ENCODE measurements at places on chromosomes 12 and 14. TPM values are rescaled to one million over a fixed set of nuclear protein-coding genes. Genes with fewer than 3 reads are reported as not detected.
A peak's percentile ranks its signal among the peaks of the same experiment; 100 is the strongest.

DNA sequence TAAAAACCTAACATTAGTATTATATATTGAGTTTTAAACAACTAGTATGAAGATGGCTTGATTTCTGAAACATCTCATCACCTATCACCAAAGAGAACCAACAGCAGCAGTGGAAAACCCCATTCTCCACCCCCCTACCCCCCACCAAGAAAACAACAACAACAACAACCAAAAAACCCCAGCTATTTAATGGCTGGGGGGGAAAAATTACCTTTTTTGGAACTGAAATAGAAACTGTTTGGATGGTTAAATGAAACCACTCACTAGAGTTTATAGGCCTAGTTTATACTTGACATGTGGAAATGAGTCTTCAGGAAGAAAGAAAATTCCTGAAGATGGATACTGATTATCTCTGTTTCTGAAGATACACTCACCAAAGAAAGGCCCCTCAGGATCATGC is 30.3 kb downstream of the PPP2R5E start:
- DNase-seq: no peak

GRCh38 chr14:94903883-94904282 is 134.0 kb upstream of the GSC start:
- DNase-seq: no peak

GRCh38 chr12:47194501-47194900 is 114.7 kb upstream of the AMIGO2 start:
- no peak for DNase-seq

DNA sequence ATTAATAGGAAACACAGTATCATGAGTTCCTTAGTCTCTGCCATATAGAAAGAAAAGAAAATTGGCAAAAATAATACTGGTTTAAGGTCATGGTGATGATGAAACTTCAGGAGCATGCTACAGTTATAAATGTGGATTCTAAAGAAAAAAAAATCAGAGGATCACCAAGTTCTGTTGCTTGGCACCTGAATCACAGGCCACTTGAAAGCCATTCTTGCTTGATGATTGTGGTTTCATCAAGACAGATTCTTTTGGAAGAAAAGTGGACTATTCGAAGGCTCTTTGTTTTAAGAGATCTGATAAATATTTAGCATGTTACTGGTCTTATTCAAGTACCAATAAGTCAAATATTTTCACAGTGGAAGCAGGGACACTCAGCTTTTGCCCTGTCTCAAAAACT is 148.9 kb downstream of the SAMD4A start:
- no peak for DNase-seq

- DNase-seq: no peak
Measured at GRCh38 chr14:101602466-101602840, 41.2 kb downstream of the DIO3 start.

DNA sequence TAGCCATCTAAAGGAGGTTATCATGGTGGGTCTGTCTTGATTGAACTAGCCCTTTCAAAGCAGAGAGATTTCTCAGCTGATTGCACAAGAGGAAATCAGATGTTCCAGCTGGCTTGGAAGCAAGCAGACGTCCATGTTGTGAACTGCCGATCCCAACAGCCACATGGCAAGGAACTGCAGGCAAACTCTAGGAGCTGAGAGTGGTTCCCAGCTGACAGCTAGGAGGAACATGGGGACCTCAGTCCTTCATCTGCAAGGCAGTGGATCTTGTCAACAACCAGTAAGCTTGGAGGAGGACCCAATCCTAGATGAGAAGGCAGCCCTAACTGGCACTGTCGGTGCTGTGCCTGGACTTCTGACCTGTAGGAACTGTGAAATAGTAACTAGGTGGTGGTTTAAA is 7.7 kb downstream of the ACVR1B start:
- no peak for DNase-seq

DNA sequence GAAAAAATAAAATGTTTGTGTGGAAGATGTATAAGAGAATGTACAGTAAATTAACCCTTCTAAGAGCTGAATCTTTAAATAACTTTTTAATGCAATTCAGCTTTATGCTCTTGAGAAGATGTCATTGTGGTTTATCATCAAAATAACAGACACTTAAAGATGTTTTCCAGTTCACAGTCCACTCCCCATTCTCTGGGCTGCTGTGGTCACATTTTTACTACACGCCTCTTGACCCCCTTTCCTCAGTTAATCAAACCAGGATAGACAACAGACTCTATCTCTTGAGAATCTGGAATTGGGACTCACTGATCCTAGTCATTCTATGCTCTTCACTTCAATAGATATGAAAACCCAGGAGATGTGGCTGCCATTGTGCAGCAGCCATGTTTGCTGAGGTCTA is 24.7 kb upstream of the OR6J1 start:
- no peak for DNase-seq

DNA sequence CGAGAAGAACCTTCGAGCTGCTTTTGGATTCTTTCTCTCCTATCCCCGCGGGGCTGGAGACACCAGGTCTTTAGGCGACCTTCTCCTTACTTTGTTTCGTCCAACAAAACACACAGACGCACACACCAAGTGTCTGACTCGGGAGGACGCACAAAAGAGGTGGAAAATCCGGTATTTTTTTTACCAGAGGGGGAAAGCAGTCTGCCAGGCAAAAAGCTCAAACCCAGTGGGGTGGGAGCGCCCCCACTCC is 2.1 kb downstream of the SIX4 start:
- peak; percentile 1 for DNase-seq

Gene PAH
- total RNA-seq: not detected

GRCh38 chr12:85352016-85352415 is 72.0 kb downstream of the ALX1 start:
- DNase-seq: no peak
